ENCODE measurements at places on chromosomes 3 and 15.

DNA sequence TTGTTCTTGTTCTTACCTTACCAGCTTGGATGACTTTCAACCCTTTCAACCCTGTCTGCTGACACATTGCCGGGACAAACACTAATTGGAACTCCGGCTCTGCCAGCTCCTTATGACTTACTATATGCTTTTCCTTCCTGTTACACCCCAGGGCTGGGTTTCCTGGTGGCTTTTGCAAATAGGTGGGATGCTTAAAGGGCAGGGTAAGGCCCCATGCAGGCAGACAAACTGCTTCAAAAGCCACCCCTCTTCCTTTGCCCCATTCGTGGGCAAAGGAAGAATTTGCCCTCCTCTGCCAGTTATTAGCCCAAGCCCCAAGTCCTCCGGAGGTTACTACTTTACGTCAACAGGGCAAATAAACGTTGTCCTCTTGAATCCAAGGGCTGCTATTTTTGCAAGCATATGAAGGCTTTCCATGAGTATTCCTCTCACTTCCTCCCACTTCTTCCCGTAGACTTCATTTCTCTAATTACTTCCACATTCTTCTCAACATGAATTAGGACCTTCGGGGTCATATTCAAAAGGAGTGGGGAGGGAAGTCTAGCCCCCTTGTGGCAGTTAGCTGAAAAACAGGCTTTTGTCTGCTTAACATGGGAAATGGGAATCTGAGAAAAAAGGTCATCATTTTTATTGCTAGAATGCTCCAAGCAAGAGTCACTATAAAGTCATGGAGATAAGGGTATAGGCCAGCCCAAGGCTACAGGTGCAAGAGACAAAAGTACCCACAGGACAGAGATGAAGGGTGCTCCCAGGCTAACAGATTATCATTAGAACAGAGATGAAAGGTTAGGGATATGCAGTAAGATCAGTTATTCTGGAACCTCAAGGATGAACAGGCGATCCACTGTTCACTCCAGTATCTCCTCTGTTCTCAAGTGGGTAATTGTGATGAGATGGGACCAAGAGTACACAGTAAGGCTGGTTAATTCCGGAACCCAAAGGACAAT is 56.3 kb upstream of the FSTL1 start:
- no peak for DNase-seq

DNA sequence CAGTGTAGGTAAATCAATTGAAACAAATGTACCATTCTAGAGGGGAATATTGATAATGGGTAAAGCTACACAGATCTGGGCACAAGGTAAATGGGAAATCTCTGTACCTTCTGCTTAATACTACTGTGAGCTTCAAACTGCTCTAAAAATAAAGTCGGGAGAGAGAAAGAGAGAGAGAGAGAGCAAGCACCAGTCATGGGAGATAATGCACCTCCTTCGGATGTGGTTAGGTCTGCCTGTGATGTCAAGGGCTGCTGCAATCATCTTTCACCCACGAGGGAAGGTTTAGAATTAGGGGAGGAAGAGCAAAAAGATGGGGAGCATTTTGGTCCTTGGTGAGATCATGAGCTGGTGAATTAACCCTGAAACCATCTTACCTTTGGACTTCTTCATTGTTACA is 219.1 kb downstream of the ZNF385D start:
- no peak for DNase-seq

- peak; percentile 16 for DNase-seq
Observed at GRCh38 chr15:41022487-41023090, 69.3 kb downstream of the CHAC1 start.

GRCh38 chr15:66123799-66124198 is 129.8 kb downstream of the MEGF11 start:
- no peak for DNase-seq

DNA sequence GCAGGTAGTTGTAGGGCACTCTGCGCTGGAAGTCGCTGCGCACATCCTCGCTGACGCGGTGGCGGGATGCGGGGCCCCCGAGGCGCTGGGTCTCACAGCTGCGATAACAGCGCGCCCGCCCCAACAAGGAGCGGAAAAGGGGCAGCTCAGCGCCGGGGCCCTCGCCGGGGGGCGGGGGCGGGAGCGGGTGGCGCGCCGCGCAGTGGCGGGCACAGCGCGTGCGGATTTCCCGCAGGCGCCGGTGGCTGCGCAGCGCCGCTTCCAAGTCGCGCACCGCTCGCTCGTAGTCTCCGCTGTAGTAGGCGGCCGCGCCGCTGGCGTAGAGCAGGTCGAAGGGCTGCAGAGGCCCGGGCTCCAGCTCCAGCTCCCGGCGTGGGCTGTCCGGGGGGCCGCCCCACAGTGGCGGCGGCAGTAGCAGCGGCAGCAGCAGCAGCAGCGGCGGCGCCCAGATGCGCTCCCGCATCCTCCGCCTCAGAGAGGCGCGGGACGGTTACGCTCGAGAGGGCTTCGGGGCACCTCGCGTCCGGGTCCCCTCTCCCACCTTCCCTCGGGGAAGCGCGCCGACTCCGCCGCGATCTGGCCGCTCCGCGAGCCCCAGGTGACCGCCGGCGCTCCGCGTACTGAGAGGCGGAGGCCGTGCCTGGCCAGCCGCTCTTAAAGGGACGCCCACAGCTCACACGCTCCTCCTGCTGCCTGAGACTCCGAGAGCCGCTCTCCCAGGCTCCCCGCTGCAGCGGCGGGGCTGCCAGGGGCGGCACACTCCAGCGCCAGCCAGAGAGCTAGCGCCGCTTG is at the start of gene P3H2:
TSS of gene P3H2 (minus strand) at position 629 of the 792 bp plus-strand sequence. CDS start at position 463, 166 bp downstream.
- no peak for DNase-seq

DNA sequence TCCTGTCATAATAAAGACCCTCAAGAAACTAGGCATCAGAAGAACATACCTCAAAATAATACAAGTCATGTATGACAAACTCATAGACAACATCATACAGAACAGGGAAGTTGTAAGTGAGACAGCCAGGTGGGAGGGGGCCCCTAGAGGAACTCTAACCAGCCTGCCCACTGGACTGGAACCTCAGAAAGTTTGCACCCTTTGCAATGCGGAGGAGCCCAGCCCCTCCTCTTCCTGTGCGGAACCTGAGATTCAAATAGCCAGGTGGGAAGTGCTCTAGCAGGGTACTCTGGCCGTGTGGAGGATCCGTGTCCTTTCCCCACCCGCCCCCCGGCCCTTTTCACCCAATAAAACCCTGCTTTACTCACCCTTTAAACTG is 387.0 kb upstream of the CBLB start:
- DNase-seq, result no peak

- no peak for DNase-seq
Observed at GRCh38 chr3:11555881-11556633, 87.7 kb downstream of the VGLL4 start.

GRCh38 chr3:134796281-134797056 is 1.4 kb downstream of the EPHB1 start:
- DNase-seq, result no peak

DNA sequence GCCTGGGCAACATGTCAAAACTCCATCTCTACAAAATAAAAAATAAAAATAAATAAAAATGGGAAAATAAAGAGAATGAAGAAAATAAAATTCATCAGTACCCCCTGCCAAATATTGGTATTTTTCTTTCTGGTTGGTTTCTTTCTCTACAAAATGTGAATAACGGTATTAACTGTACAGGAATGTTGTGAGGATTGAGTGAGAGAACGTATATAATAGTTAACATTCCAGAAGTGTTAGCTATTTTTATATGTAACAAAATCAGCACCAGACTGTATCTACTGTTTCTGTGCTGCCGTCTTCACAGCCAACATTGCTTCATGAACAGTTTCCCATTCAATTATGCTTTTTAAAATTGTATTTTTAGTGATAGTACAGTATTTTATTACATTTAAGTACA is 25.5 kb upstream of the RNU6-1 start:
- peak; percentile 36 for DNase-seq

DNA sequence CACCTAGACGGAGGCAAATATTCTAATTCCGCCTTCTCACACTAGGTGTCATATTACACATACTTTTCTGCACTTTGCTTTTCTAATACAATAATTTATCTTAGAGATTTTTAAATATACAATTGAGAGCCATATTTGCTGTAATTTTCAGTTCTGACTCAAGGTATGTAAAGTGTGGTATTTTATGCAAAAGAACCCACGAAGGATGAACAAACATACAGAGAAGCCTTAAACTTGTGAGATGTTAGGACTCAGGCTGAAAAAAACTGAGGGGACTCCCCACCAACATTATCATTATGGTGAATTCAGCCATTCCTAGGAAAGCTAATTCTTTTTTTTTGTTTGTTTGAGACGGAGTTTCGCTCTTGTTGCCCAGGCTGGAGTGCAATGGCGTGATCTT is 9.6 kb downstream of the ZBTB11 start:
- DNase-seq, result no peak

GRCh38 chr3:169143506-169143905 is 520.0 kb downstream of the MECOM start:
- DNase-seq, result no peak

- DNase-seq, result no peak
Observed at GRCh38 chr3:30516238-30516637, 90.2 kb upstream of the TGFBR2 start.

DNA sequence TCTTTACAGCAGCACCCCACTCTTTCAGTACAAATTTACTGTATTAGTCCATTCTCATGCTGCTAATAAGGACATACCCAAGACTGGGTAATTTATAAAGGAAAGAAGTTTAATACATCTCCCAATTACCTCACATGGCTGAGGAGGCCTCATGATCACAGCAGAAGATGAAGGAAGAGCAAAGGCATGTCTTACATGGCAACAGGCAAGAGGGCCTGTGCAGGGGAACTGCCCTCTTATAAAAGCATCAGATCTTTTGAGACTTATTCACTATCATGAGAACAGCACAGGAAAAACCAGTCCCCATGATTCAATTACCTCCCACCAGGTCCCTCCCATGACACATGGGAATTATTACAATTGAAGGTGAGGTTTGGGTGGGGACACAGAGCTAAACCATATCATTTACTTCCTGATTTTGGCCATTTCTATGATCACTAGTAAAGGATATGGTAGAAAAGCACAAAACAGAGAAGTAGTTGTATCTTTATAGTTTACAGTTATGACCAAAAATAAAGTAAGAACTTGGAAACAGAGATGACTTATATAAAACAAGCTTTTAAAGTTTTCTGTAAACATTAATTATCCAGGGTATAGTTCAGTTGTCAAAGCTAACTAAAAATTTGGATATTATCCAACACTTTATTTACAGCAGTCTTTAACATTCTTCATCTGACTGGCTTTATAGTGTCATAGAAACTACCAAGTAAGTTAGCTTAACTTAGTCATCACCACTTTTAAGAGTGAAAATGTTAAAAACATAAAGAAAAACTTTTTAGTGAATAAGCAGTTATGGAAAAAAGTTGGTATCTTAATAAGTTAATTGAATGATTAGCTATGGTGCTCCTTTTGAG is 40.2 kb downstream of the P2RY1 start:
- DNase-seq, result no peak

DNA sequence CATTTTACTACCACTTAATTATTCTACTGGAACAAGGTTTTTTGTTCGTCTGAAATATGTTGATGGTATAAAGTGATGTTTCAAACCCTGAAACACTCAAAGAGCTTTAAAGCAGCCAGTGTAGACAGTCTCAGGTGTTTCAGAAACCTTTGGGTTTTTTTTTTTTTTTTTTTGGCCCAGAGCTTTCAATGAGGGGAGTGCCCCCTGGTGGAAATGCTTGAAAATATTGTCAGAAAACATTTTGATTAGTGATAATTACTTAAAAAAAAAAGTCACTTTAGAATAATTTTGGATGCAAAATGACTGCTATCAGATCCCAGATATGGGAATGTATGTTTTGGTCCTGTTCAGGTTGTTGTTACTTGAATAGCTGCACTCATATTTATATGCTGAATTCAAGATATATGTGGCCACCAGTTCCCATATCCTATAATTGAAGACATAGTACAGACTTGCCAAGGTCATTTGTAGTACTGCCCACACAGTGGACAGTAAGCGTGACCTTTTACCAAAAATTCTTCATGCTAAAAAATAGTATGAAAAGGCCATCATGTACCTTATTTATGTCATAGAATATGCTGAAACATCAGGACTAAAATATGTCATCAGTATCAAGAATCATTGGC is 35.9 kb downstream of the SATB1 start:
- no peak for DNase-seq

DNA sequence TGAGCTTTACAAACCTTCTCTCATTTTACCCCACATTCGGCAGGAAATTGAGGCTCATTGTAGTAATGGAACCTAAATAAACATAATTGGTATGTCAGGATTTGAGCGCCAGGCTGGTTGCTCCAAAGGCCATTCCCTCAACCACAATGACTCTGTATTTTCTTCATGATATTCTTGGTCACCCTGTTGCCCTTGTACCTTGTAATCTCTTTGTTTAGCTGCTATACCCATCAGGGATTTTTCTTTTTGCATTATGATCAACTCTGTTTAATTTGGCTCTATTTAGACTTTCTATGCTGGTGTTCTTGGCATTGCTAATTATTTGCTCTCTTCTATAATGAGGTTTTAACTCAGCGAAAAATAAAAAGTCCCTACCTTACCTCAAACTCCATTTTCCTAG is 29.8 kb downstream of the DUOX2 start:
- DNase-seq, result no peak

DNA sequence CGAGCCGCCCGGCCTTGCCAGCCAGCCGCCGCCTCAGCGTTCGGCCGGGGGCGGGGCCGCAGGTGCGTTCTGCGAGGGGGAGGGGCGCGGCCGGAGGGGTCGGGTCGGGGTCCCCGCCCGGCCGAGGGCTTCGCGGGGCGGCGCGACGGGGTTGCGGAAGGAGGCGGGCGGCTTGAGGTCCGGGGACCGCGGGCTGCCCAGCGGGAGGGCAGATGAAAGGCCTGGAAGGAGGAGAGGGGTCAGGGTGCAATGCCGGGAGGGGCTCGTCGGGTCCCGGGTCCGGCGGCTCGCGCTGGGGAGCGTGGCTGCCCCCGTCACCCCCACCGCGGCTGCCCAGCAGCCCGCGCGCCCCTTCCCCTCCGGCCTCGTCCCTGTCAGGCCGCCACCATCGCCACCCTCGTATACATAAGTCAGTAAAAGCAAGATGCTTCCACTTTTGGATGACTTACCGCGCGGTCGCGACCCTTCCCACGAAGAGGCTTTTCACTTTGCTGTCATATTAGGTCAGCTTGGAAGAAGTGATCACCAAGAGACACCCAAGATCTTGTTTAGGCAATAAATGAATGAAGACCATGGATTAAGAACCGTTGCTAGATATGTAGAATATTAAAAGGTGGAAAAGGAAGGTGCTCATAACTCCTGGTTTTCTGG is 620 bp upstream of the ANP32A start:
- no peak for DNase-seq

- DNase-seq, result no peak
Observed at GRCh38 chr15:58548308-58549012, 116.7 kb downstream of the LIPC start.

DNA sequence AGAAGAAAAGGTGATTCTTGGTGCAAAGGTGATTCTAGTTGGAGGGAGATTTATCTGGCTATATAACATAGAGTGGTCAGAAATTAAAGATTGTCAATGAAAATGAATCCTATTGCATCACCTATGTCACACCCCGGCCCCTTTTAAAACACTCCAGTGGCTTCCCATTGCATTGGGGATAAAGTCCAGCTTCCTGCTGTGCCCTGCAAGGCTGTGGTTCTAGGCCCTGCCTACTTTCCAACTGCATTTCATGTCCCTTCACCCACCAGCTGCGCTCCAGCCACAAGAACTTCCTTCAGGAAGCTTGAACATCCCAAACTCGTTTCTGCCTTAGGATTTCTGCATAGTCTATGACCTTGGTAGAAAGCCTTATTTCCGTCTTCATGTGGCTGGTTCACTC is 118.7 kb upstream of the UMPS start:
- DNase-seq, result no peak

Measured in AG04449 (cell line).